Vagina (tissue), 2 donors: ENCODE measurements at places on chromosomes 5 and 9.

GRCh38 chr9:130939405-130940026 is 469 bp upstream of the FIBCD1 start:
- no peak for DNase-seq

- no peak for DNase-seq
Measured at GRCh38 chr5:33073881-33074327, 362.8 kb downstream of the NPR3 start.

GRCh38 chr9:135959814-135960213 is 1.4 kb downstream of the UBAC1 start:
- DNase-seq = no peak

DNA sequence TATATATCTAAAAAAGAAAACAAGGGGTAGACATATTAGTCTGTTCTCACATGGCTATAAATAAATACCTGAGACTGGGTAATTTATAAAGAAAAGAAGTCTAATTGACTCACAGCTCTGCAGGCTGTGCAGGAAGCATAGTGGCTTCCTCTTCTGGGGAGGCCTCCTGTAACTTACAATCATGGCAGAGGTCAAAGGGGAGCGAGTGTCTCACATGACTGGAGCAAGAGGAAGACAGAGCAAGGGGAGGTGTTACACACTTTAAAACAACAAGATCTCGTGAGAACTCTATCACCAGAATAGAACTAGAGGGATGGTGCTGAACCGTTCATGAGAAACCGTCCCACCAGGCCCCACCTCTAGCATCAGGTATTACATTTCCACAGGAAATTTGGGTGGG is 616.8 kb downstream of the TLE4 start:
- DNase-seq = no peak

GRCh38 chr5:74113927-74114326 is 487.9 kb downstream of the ARHGEF28 start:
- DNase-seq = no peak

DNA sequence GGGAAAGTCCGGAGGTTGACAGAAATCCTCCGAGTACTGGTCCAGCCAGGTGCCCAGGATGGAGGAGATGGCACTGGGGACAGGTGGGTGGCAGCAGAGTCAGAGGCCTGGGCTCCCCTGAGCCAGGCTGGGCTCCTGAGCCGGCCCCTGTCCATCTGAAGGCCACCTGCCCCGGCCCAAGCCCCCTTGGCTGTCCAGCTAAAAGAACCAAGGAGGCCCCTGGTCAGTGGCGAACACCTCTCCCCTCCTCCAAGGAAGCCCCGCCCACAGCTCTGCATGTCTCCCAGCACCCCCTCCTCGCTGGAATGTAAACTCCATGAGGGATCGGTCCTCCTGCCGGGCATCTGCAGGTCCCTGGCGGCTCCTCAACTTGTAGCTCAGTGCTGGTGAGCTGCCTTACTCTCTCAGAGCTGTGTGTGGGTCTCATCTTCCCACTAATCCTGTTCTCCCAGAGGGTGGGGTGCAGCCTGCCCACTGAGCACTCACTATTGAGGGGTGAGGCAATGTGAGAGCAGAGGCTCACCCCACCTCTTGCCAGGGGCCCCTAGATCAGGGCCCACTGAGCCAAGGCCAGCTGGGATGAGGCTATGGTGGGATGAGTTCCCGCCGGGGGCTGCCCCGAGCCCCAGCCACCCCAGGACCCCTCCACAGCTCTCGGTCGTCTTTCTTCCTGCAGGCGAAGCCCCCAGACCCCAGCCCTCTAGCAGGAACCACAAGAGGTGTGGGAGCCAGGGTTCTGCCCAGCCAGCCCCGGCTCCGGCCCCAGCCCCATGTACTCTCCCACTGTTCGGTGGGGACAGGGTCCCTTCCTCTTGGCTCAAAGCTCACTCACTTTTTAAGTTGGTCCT is 12.0 kb downstream of the RALGDS start:
- DNase-seq = no peak

DNA sequence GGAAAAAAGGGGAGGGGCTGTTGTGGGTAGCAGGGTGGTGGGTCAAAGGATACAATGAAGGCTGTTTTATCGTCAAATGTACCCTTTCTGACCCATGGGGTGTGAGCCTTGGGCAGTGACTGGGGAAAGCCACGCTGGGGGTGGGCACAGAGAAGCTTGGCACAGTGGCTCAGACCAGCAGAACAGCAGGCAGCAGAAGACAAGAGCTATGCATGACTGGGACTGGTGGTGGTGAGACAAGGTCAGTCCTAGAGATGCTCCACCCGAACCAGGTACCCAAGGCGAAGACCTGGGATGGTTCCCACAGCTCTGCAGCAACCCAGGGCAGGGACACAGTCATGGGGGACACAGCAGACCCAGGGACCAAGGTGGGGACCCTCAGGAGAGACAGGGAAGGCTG is 38.3 kb downstream of the BICD2 start:
- no peak for DNase-seq

- DNase-seq = no peak
Measured at GRCh38 chr9:4691795-4692194, 12.4 kb downstream of the CDC37L1 start.

DNA sequence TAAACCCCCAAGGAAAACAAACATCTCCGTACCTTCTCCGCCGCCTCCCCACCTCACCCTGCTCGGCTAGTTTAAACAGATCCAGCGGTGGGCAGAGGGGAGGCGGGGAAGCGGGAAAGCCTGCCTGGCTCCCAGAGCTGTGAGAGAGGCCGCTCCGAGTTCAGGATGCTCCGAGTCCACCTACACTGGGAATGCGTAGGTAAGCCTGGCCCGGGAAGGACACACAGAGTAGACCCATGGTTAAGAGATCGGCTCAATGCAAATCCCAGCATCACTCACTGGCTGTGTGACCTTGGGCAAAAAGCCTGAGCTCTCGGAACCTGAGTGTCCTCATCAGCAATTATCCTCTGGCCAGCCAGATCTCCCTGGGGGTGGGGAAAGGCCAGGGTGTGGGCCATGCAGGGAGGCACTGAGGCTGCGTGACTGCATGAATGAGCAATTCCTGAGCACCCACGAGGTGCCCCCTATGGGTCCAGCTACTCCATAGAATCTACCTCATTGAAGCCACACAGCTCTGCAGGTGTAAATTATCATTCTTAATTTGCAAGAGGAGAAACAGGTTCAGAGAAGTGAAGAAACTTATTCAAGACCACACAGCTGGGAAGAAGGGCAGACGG is 30.5 kb upstream of the LMX1B start:
- no peak for DNase-seq

DNA sequence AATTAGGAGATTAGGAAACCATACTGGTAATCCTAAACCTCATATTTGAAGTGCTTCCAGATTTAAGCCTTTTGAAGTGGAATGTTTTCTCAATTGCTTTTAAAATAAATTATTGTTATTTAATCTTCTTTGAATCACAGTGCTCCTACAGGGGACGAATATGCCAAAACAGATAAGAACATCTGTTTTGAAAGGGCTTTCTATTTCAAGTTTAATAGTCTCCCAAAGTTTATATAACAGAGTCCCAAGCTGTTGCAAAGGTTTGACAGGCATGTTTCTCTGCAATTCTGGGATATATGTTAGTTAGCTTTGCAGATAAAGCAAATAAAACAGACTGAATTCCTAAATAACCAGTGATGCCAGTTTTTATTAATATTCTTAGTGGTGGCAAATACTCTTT is 803.7 kb downstream of the TLE4 start:
- DNase-seq = no peak

DNA sequence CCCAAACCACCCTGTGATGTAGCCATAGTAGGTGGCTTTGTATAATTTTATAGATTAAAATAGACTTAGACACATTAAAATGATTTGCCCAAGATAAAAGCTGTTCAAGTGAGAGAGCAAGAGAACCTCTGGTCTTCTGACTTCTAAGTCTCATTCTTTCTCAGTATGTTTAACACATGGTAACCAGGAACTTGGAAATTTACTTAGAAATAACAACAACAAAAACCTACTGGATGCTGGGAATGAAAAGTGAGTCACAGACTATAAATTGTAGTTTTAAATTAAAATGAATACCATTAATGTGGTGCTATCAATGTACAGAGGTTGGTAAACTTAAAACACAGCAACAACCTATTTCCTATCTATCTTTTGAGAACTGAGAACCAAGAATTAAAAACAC is 30.4 kb downstream of the HMGCR start:
- DNase-seq = no peak

DNA sequence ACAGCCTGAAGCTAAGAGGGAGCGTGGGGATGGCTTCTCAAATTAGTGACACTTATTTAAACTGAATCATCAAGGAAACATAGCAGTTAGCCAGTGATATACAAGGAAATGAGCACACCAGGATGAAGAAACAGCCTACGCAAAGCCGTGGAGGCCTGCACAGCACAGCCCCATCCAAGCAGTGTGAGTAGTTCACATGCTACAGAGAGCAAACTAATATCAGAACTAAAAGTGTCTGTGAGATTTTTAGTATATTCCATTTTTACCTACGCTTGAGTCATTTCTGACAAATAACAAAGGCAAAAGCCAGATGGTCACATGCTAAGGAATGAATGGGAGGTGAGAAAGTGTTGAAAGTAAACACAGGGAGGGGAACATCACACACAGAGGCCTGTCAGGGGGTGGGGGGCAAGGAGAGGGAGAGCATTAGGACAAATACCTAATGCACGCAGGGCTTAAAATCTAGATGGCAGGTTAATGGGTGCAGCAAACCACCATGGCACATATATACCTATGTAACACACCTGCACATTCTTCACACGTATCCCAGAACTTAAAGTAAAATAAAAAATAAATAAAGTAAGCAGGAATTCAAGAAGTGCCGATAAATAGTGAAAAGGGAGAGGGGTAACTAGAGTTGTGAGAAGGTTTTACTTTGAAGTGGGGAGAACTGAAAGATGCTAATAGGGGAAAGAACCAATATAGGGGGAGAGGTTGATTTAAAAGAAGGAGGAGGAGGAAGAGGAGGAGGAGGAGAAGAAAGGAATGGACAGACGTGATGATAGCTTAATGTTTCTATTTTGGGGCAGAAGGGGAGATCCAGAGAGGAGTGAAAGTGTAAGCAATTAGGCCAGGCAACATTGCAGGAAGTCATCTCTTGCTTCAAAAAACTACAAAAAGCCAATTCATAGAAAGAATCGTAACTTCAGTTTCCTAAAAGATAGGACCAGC is 100.9 kb upstream of the PTGER4 start:
- no peak for DNase-seq

DNA sequence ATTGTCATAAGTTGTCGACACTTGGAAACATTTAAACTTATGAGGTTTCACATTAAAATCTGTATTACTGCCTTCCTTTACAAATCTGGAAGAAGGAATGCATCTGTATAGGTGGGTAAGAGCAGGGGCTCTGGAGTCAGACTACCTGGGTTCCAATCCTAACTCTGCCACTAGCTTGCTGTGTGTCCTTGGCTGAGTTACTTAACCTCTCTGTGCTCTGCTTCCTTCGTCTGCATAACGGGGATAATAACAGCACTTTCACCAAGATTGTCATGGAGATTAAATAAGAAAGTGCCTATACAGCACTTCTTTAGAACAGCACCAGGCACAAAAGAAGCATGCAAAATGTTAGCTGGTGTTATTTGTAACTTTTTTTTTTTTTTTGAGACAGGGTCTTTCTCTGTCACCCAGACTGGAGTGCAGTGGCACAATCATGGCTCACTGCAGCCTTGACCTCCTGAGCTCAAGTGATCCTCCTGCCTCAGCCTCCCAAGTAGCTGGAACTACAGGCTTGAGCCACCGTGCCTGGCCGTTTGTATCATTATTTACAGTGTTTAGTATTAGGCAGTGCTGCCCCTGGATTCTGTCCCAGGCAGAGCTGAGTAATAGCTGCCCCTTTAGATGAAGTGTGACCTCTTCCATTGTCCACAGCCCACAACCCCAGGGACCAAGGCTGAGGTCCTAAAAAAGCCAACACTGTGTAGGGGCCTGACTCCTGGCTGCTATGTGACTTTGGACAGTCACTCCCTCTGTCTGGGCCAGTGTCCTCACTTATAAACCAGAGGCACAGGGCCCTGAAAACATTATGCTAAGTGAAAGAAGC is 25.4 kb upstream of the TTLL11 start:
- no peak for DNase-seq

- no peak for DNase-seq
Measured at GRCh38 chr9:135502168-135502872, 1.8 kb downstream of the MRPS2 start.

- DNase-seq = no peak
Measured at GRCh38 chr5:80569961-80570786, at the start of gene ANKRD34B. Gene ANKRD34B (minus strand): TSS chr5:80570280. CDS start chr5:80560019, 10,261 bp downstream.

DNA sequence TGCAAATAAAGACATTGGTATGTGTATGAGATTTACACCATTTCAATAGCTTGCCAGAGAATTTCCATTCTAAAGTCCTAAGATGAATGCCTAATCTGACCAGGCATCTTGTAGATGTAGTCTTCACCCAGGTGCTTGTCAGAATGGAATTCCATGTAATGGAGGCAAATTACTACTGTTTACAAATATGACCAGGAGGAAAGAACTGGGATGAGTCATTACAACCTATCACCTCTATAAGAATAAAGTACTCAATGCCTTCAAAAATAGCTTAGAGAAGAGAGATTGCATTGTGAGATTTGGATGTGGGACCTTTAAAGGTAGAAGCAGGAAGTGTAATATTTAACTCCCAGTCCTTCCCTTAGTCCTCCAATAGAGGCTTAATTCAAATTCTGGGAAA is 507.0 kb upstream of the PTGER4 start:
- no peak for DNase-seq

GRCh38 chr9:114549697-114550330 is 37.8 kb upstream of the ATP6V1G1 start:
- no peak for DNase-seq

DNA sequence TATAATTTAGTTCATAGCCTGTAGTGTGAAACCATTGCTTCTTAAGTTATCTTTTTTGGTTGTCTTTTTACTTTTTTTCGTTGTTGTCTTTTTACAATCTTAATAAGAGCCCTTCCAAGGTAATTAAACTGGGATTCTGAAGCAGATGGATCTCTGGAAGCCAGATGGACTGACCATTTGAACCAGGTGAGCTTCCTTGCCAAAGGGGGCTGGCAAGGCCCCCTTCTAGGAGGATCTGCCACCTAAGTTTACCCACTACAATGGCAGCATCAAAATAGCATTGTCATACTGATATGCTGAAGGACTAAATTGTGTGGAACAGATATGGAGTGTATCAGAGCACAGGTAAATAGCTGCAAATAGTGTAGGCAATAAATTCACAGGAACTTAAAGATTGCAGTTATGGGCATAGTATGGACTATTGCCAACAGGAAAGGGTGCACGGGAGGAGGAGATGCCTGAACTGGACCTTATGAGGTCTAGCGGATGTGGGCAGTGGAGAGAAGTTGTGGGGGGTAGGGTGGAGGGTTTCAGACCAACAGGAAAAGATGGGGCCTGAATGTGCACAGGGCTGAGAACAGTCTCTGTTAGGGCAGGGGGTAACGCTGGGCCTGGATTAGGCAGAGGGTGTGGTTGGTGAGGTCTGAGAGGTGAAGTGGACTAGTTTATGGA is 61.5 kb upstream of the CTXN3 start:
- DNase-seq = no peak
